ENCODE measurements at places on chromosomes 7 and 10.

GRCh38 chr7:8254215-8254614, 7.8 kb downstream of the ICA1 start:
- no peak for DNase-seq

DNA sequence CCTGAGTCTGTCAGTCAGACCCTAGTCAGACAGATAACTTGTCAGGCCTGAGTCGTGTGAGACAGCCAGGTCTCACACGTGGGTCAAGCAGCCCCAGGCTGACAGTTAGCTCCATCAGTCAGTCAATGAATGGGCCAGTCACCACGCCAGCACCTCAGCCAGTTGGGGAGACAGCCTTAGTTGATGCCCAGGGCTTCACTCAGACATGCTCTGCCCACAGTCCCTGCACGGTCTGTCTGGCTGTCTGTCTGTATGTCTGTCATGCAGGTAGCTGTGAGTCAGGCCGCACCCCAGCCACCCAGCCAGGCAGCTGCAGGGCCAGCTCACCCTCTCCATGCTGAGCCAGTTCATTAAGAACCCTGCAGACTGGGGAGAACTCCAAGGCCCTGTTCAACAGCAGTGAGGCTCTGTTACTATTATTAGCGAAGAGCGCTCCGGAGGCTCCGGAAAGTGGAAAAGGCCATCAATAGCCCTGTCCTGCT, 141.1 kb upstream of the PCBD1 start:
- DNase-seq: peak; percentile 72

GRCh38 chr10:7401782-7402181, 9.1 kb downstream of the SFMBT2 start:
- DNase-seq: no peak

DNA sequence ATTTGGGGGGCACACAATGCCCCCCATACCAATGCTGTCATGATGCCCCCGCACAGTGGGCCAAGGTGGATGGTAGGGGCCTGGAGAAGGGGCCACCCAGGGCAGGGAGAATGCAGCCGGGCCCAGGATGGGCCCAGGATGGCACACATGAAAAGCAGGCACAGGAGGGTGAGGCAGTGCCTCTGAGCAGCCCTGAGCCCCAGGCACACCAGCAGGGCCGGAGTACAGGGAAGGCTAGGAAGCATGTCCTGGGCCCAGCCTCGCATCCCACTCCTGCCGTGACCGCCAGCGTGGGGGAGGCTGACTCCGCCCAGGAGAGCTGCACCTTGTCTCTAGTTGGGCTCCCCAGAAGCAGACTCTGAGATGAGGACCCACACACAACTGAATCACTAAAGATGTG, 59.3 kb upstream of the TMEM72 start:
- DNase-seq: no peak

DNA sequence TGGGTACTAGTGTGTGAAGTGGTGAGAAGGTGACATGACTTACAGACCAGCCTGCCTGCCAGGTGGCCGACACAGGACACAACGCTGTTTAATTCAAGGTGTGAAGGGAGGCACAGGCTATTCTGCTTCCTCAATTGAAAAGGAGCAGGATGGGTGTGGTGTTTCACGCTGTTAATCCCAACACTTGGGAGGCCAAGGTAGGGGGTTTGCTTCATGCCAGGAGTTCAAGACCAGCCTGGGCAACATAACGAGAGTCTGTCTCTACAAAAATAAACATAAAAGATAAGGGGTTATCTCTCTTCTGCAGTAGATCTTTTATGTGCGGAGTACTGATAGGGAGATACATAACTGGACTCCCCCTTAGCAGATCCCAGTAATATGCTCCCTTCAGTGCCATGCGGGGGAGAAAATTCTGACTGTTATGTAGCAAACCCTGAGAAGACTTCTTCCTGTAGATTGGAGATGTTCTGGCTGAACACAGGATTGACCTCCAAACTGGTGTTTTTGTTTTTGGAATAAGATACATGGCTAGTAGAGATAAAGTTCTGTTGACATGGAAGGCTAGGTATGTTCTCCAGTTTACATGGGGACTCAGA, 63.2 kb downstream of the CCNY start:
- no peak for DNase-seq

DNA sequence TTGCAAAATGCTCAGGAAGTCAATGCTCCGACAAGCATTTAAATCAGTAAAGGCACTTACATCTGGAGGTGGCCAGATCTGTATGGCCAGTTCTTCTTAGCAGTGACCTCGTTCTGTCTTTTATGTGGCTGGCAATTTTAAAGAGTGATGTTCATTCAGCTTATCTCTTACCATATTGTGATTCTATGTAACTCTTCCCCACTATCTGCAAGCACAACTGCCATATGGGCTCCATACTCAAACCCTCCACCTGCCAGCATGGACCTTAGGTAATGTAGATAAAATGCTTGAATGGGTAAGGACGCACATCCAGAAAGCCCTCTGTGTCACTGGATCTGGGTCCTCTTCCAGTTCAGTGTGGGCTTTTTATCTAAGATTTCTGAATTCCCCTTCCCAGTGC, 42.4 kb upstream of the STK17A start:
- DNase-seq: no peak

DNA sequence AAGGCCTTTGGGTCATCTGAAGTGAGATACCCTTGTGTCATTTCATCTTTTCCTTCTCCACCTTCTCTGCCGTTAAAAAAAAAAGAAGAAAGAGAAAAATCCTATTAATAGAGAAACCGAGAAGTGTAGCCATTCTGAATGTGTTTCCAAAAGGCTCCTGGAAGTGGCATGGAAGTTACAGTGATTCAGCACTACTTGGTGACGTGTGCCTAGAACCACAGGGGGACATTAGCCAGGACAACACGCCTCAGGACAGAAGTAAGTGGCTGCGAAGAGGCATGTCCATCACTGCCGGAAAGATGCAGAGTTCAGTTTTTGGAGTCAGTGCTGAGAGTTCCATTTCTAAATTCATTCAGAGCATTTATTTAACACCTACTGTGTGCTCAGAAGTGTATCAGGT, 6.3 kb downstream of the HTRA1 start:
- DNase-seq: no peak

DNA sequence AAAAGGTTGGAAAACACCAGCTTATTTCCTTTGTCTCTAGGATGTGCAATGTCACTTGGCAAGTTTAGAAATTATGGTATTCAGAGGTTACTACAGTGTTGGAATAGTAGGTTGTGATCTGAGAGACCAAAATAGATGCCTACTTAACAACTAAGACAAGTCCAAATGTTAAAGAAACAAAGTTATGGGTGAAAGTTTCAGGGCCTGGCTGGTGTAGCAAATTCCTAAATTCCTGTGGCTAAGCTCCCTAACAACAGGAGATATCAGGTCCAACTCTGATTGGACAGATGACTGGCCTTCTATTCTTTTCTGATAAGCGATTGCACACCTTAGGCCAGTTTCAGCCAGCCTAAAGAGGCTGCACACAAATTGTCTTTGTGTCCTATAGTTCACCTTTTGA, 873.5 kb downstream of the REEP3 start:
- no peak for DNase-seq

DNA sequence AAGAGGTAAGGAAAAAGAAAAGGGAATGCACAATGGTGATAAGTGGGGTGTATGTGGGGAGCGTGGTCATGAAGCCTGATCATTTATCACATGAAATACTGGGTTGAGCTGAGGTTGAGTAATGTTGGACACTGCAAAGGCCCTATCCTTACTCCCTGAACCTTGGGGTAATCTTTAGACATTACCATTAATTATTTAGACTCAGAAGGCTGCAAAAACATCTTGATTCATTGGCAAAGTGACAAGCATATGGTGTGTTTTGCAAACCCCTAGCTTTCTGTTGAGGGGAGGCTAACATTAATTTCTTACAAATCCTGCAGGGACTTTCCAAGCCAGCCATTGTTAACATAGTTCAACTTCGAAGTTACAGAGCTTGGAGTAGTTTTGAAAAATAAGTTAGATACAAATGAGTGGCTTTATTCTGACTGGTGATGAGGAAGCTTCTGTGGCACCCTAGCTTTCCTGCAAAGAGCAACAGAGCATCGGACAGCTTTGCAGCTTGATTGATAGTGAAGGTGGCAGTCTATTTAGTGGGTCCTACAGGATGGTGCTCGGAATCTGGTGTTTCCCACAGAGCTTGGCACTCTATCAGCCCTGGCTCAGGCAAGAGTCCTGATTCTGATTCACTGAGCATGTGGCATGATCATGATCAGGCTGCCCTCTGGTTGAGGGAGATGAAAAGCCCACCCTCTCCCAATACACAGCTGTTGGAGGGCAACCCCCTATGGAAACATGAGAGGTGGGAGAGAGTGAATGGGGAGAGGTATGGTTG, 153.7 kb upstream of the NPVF start:
- DNase-seq: no peak

GRCh38 chr7:47241112-47242065, 340.5 kb downstream of the TNS3 start:
- DNase-seq: no peak

DNA sequence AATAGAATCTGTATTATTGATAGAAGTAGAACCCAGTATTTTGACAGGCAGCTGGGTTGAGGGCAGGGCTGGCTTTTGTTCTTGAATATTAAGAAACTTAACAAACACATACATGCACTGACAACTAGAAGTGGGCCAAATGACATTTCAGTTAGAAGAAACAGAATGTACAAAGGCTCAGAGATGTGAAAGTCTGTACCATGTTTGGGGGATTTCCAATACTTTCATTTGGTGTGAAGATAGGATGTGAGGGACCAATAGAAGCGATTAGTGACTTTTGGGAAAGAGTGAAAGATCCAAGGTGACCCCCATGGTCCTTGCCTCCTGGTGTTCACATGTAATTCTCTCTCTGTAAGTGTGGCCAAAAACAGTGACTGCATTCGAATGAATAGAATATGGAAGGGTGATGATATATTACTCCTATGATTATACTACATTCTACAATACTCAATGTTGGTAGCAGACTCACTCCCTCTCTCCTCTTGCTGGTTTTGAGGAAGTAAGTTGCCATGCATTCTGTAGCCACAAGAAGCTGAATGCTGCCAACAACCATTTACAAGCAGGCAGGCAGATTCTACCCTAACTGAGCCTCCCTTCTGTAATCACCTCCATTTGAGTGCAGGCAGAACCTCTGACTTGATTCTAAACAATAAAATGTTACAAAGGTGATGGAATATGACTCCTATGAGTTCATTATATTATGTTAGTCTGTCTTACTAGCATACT, 151.4 kb downstream of the TMEM168 start:
- no peak for DNase-seq

- DNase-seq: no peak
These were observed 245.3 kb downstream of the KCNMA1 start for GRCh38 chr10:77392236-77392721.

GRCh38 chr7:151809146-151809863, 67.6 kb downstream of the PRKAG2 start:
- peak; percentile 52 for DNase-seq

DNA sequence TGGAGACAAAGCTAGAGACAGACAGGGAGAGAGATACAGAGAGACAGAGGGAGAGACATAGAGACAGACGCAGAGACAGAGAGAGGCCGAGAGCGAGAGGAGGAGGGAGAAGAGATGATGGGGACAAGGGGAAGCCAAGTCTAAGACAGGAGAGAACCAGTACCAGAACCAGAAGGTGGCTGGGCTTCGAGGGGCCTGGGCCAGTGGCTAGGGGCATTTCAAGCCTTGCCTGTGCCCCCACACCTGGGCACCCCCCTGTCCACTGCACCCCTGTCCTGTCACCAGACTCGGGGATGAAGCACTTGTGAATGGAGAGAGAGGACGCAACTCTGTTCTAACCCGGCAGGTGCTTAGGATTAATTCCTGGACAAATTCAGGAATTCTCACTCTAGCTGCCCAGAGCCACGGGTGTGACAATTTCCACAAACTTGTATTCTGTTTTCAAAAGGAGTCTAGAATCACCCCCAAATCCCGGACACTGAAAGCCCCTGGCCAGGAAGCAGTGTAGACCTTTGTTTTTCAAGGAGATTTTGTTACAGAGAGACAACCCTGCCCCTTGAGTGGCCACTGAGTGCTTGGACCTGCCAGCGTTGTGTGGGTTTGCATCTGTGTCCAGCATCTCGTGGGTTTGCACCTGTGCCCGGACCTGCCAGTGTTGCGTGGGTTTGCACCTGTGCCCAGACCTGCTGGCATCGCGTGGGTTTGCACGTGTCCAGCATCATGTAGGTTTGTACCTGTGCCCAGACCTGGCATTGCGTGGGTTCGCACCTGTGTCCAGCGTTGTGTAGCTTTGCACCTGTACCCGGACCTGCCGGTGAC, 157.3 kb downstream of the WDR37 start:
- peak; percentile 59 for DNase-seq

- DNase-seq: no peak
These were observed 6.0 kb upstream of the PURB start for GRCh38 chr7:44891372-44891771.

DNA sequence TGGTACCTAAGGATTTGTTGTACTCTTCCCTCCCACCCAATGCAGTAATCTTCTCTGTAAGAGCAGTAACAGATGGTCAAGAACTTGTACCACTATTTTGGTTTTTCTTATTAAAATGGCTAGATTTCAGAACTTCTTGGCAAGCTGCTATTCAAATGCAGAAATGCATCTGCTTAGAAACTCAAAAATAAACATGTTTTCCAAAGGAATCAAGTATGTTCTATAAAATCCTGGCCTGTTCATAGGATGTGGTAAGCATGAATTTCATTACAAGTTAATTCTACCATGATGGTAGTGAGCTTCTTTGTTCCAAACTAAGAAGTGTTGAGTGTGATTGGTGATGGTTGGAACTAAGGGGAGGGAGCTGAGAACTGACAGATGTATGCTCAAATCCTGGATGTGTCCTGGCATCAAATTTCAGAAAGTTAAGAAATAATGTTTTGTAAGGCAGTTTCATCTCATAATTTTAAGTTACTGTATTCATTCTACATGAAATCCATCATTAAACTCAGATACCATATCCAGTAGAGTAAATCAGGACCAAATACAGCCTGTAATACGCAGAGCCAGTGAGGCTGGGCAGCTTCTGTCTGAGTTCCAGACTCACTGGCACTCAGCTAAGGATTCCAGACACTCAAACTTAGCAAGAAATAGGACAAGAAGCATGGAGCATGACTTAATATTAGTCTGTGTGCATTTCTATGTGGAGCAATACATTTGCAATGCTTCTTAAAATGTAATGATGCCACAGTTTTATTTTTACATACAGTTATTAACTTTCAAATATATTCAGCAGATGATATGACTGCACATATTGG, 119.6 kb downstream of the TES start:
- no peak for DNase-seq

- no peak for DNase-seq
These were observed 97.3 kb downstream of the WNT2 start for GRCh38 chr7:117225536-117225935.

DNA sequence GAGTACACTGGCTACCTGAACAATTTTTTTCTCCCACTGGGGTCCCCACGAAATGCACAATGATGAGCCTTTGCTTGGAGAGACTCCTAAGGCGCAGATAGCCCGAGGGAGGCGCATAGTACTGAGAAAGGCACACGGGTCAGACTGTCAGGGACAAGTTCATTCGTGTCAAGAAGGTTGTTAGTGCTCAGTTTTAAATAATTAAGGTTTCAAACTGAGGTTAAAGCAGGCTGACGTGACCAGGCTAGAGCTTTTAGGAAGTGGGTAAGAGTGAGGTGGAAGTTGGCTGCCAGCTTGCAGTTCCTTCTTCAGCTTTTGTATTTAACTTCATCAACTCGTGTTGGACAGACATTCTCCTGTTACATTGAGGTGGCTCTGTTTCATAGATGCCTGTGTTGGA, 31.6 kb downstream of the RBM33 start:
- no peak for DNase-seq

Measured in spleen (tissue), 13 donors.